ENCODE measurements at places on chromosomes 6 and 20. TPM values are rescaled to one million over a fixed set of nuclear protein-coding genes. Genes with fewer than 3 reads are reported as not detected.

The TGM3 gene
- total RNA-seq: 3.1 TPM

The ASIP gene
- total RNA-seq: not detected

The KCNQ2 gene
- 49.2 TPM for total RNA-seq

The CLDN20 gene
- not detected for total RNA-seq

The CASS4 gene
- total RNA-seq: 0.79 TPM

The SLC22A7 gene
- total RNA-seq: not detected

The FOXS1 gene
- 4.4 TPM for total RNA-seq

The OPRM1 gene
- 1.1 TPM for total RNA-seq

The OLIG3 gene
- not detected for total RNA-seq

The NOX3 gene
- total RNA-seq: not detected

The GSTA2 gene
- total RNA-seq: 89.9 TPM

The PRR18 gene
- 0.62 TPM for total RNA-seq

The HCK gene
- 4.5 TPM for total RNA-seq

The MLN gene
- total RNA-seq: not detected

The ULBP1 gene
- total RNA-seq: 4.7 TPM

The RTN4IP1 gene
- 9.8 TPM for total RNA-seq

The CAGE1 gene
- 14.9 TPM for total RNA-seq

The ESR1 gene
- total RNA-seq: 8.1 TPM

The NKAIN2 gene
- 0.56 TPM for total RNA-seq

The RNF182 gene
- 7.2 TPM for total RNA-seq

The SPATA25 gene
- 14.9 TPM for total RNA-seq

The ANGPT4 gene
- total RNA-seq: 0.56 TPM

The MRAP2 gene
- total RNA-seq: 5.4 TPM

The CCM2L gene
- 3.0 TPM for total RNA-seq

The FGD2 gene
- 16.0 TPM for total RNA-seq

The GJA1 gene
- 61.0 TPM for total RNA-seq

The SALL4 gene
- total RNA-seq: 27.8 TPM

The TMEM63B gene
- total RNA-seq: 139 TPM

The BPIFB4 gene
- 1.2 TPM for total RNA-seq

The HDDC2 gene
- total RNA-seq: 89.6 TPM

The POU3F2 gene
- 0.31 TPM for total RNA-seq

The RBM24 gene
- 9.1 TPM for total RNA-seq

The FAXC gene
- 2.7 TPM for total RNA-seq

The PHACTR1 gene
- total RNA-seq: 7.6 TPM

The TMEM244 gene
- not detected for total RNA-seq

The RAD21L1 gene
- total RNA-seq: 13.7 TPM

The SIRPA gene
- 21.0 TPM for total RNA-seq

The GATA5 gene
- 54.5 TPM for total RNA-seq

The SLC35F1 gene
- total RNA-seq: 1.8 TPM

The SNHG17 gene
- 16.3 TPM for total RNA-seq
